Ecto neural progenitor cell (in vitro differentiated cells): ENCODE measurements at places on chromosomes 3 and 15.
A peak's percentile ranks its signal among the peaks of the same experiment; 100 is the strongest.

GRCh38 chr3:173624086-173624485 is 226.5 kb downstream of the NLGN1 start:
- no peak for DNase-seq

- no peak for DNase-seq
Observed at GRCh38 chr3:25899352-25900101, 109.6 kb downstream of the OXSM start.

DNA sequence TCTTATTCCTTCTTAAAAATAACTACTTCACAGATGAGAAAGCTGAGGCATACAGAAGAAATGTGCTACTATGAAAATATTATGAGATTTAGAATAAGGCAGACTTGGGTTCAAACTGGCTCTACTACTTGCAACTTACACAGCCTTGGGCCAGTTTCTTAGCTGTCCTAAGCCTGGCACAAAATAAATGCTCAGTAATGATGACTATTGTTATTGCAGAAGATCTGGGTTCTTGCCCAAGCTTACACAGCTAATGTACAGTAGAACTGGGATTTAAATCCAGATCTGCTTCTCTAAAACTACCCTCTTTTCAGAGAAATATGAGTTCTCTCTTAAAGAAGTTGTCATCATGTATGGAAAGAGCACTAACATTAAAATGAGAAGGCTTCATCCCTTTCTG is 228.2 kb upstream of the TPRG1 start:
- no peak for DNase-seq

DNA sequence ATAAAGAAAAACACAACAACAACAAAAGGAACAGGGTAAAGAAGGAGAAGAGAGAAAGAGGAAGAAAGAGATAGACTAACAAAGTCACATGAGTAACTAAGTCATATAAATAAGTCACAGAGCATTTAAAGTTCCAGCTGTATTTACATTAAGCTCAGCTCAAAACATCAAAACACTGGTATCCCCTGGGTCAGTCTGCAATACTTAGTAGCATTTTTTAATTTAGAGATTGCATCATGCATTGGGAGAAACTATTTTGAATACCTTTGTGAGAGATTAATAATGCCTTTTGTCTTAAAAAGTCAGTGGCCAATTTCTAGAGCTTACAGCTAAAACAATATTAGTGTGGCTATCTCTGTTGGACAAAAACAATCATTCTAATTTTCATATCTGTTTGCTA is 78.4 kb downstream of the NEK10 start:
- DNase-seq, result no peak

DNA sequence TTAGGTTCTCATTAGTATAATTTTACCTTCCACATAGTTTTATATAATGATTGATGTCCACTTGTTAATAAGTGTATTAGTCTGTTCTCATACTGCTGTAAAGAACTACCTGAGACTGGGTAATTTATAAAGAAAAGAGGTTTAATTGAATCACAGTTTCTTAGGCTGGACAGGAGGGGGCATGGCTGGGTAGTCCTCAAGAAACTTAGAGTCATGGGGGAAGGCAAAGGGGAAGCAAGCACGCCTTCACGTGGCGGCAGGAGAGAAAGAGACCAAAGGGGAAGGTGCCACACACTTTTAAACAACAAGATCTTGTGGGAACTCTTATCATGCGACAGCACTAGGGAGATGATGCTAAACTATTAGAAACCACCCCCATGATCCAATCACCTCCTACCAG is 19.2 kb downstream of the DZIP3 start:
- no peak for DNase-seq

- no peak for DNase-seq
Observed at GRCh38 chr3:167653760-167654159, at the start of gene WDR49. Gene WDR49, minus strand, starts transcription at chr3:167653942. Its CDS starts 517 bp downstream, at chr3:167653425.

DNA sequence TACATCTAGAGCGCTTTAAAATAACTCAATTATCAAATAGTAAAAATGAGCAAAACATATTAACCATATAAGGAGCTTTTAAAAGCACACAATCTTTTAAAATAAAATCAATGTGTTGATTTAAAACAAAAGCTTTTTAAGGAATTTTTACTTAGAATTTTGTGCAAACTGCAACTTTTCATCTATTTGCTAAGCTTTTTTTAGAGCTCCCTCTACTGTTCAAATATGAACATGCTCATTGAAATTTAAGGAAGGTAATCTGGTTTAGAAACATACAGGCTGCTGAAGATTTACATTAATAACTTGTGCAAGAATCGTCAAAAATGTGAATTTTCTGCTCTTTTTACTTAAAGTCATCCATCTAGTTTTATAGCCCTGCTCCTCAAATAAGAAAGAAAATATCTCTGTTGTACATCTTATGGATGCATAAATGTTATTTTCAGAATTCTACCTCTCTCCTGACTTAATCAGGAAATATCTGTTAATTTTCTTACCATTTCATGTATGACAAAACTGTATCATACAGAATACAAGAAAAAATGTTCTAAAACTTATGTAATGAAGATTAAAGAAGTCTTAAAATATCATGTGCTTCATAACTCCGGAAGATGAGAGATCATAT is 469.4 kb upstream of the ROBO2 start:
- no peak for DNase-seq

DNA sequence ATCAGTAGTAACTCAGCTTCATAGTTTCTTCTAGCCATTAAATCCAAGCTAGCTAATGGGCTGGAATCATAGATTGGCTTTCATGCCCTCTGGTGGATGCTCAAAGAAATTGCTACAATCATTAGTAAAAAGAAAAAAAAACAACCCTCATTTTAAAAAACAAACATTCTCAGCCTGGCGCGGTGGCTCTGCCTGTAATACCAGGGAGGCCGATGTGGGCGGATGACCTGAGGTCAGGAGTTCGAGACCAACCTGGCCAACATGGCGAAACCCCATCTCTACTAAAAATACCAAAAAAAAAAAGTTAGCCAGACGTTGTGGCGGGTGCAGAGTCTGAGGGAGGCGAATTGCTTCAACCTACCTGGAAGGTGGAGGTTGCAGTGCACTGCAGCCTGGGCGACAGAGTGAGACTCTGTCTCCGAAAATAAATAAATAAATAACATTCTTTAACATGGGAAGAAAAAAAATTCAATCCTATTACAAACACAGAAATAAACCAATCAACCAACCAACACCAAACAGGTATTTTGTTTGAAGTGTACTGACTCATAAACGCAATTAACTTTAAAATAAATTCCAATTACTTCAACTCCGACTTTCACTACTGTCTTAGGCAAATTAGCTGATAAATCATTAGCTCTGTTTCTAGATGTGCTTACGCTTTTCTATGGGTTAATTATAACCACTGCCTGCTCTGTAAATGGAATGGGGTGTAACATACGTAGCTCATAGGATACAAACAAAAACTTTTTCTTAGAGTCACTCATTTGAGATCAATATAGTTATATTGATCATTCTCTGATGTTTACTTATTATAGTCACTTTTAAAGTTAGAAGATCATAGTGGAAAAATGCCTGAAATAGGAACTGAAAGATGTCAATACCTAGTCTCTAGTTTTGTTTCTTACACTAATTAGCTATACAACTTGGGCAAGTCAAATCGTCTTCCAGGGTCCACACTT is 24.9 kb downstream of the TMEM207 start:
- peak; percentile 66 for DNase-seq

DNA sequence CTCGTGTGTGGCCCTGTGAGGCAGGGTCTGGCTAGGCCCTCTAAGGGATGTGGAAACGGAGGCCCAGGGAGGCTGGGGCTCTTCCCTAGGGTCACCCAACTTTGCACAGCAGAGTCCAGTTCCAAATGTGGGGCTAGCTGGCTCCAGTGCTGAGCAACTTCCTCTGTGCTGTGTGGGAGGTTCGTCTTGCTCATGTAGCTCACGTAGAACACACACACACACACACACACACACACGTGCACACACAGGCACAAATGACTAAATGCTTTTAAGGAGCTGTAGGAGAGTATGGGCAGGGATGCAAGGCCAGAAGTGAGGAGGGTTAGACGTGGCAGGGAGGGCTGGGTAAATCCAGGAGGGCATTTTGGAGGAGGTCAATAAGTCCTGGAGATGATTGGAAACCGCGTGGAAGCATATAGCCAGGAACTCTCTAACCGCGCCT is 213.8 kb downstream of the RPLP1 start:
- no peak for DNase-seq

GRCh38 chr3:142943870-142944269 is 19.6 kb downstream of the PAQR9 start:
- no peak for DNase-seq
